ENCODE measurements at places on chromosomes 6 and 20.

GRCh38 chr6:87473419-87473903, 687 bp downstream of the SLC35A1 start:
- DNase-seq: no peak

- DNase-seq: no peak
Observed at GRCh38 chr6:11333132-11333849, 100.8 kb upstream of the NEDD9 start.

DNA sequence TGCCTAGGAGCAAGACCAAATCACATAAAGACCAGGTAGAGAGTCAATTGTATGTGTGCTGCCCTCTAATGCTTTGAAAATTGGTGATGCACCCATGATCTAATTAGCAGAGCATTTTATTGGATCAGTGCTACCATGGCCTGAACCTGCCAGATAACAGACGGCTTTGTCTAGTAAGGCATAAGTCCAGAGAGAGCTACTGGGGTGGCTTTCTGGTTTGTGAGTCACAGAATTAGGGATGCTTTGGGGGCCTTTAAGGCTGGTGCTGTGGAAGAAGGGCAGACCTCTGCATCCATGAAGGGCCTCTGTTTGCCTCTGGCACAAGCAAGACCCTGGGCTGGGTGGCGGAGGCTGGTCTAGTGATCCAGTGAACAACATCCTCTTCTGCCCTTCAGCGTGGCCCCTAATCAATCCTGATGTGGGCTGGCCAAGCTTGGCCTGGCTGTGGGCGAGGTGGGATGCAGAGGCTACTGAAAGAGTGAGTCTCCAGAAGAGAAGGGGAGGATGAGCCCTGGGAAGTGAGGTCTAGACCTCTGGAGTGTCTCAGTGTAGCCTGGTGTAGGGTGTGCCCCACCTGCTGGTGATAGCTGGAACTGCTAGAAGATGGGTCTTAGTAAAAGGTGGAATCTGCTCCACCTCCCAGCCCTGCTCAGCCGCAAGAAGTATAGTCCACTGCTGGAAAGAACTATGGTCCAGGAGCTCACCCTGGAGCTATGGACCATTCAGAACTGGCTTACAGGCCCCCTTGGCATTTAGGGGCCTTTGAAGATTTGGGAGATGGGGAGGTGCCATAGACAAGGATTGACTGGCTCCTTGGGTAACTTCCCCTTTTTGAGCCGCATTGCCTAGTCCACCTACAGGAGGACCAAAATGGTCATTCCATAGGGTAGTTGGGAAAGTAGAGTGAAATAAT, 36.7 kb upstream of the AAR2 start:
- peak; percentile 79 for DNase-seq

DNA sequence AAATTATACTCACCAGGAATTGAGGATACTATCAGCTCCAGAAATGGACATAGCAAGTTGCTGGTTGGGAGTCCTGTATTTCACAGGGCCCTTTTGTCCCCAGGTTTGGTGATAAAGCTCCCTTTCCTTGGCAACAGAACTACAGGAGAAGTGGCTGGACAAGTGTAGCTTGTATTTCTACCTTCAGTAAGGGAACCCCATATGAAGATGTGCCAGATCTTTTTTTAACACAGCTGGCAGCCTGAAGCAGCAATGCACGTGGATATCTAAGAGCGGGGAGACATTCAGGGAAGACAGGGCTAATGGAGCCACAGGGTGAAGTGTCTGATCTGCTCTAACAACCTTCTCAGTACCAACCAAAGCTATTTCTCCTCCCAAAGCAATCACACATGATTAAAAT, 373.9 kb upstream of the ID4 start:
- DNase-seq: no peak

DNA sequence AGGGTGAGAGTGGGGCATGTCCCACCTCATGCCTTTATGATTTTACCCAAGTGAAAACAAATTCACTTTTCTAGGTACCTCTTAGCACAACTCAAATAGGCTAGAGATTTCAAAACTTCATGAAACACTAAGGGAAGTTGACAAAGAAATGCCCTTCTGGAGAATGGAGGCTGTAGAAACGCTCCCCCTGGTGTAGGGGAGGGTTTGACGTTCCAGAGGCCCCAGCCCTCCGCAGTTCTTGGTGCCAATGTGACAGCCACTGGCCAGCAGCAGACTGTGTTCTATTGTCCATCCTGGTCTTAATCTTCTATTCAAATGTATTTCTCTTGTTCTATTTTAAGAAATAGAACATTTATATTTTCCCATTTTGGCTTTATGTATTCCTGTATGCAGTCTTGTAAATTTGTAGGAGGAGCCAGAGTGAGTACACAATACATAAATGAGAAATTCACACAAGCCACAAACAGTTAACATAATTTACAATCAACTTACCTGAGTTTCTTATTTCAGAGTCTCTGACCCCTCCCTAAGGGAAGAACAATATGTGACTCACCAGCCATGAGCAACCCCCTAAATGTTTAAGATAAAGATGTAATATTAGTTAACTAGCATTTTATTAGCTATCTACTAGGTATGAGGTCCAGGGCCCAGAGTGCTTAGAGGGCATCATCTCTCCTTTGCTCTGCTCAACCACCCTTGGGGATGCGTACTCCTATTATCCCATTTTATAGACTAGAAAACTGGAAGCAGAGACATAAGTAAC, 8.8 kb upstream of the MUC21 start:
- DNase-seq: no peak

- no peak for DNase-seq
Observed at GRCh38 chr6:89840538-89840937, 10.9 kb downstream of the CASP8AP2 start.

DNA sequence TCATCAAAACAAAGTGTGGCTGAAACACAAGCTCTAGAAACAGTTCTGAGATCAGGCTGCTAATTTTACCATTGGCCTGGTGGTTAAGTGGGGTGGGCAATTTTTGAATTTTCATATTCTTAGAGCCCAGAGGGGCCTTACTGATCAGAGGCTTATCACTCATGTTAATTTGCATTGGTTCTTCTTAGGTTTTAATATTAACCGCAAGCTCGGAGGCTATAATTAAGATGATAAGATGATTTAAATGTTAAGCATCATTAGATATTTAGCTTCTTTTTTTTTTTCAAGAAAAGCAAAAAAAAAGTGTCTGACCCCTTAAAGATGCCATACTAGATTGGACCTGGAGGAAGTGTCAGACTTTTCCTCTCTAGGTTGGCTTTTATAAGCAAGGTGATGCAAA, 8.4 kb upstream of the POPDC3 start:
- DNase-seq: no peak

GRCh38 chr6:41470029-41470330, 76.2 kb upstream of the FOXP4 start:
- DNase-seq: no peak

GRCh38 chr6:43170417-43170930, 595 bp upstream of the SRF start:
- DNase-seq: peak; percentile 85

GRCh38 chr20:1632178-1632577, 12.4 kb upstream of the SIRPB1 start:
- no peak for DNase-seq

DNA sequence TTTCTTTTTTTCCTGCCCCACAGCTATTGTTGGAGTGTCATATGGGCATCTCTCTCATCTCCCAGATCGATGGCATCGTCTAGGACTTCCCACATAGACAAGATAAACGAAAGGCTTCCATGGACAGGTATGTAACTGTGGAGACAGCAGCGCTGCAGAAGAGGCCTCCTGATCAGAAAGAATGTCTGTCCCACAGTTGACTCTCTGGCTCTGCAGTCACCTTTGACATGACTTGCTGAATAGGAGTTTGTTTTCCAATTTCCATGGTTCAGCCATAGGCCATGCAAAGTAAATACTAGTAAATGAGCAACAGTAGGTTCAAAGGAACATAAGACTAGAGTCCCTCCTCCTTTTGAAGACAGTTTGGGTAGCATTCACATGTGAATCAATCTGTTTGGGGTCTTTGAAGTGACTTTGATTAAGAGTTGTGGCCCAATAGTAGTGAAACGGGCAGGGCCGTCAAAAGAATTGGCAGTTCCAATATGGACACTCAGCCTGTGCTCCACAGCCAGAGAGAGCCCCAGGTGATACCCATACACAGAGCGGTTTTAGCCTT, 134.7 kb upstream of the IFNGR1 start:
- peak; percentile 58 for DNase-seq

DNA sequence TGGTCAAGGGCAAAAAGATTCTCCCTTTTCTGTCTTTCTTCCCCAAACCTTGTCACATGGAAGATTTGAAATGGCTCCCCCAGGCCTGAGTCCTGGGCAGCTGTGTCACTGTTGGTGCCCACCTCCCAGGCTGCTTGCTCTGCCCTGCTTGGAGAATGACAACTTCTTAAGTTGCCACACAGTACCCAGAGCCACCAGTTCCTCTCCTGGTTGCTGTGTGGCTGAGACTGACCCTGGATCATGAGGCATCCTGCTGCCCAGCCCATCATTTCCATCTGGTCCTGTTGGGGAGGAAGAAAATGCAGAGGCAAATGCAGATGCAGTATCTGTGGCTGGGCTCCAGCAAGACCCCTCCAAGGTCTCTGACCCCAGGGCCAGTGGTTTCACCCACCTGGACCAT, 113.7 kb downstream of the PHACTR3 start:
- no peak for DNase-seq

GRCh38 chr6:104325341-104326172, 534.2 kb downstream of the HACE1 start:
- DNase-seq: no peak

DNA sequence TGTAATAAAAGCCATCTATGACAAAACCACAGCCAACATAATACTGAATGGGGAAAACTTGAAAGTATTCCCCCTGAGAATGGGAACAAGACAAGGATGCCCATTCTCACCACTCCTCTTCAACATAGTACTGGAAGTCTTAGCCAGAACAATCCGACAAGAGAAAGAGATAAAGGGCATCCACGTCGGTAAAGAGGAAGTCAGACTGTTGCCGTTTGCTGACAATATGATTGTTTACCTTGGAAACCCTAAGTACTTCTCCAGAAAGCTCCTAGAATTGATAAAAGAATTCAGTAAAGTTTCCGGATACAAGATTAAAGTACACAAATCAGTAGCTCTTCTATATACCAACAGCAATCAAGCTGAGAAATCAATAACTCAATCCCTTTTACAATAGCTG, 14.0 kb upstream of the RUNX2 start:
- no peak for DNase-seq

GRCh38 chr6:20169119-20169557, 43.1 kb downstream of the MBOAT1 start:
- DNase-seq: peak; percentile 76

DNA sequence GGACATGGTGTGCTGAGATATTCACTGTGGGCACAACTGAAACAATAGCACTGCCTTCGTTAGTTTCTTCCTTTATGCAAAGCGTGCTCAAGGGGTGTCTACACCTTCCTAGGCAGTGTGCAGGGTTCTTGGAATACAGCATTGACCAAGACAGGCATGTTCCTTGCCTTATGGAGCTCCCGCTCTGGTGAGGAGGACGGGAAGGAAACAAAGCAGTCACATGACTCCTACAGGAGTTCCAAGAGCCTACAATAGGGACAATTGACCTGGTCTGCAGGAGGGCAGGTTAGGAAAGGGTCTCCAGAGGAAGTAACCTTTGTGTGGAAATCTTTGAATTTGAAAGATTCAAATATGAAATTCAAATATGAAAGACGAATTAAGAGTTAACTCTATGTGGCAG, 25.8 kb upstream of the SIRPB2 start:
- DNase-seq: no peak

DNA sequence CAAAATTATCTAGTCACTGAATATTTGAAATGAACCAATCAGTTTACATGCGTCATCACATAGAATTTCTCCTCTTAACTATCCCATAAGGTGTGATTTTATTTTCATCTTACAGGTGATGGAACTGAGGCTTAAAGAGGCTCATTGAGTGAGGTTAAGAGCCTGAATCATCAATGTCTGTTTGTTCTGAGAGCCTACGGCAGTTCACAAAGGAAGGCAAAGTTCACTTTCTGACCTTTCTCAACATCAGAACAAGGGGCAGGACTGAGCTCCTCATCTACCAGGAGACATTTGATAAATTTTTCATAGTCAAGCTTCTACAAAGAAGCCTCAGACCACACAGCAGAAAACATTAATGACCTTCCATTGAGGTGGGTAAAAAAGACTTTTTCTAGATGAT, 54.9 kb upstream of the OLIG3 start:
- DNase-seq: no peak

- DNase-seq: no peak
Observed at GRCh38 chr6:82331031-82331773, 32.4 kb upstream of the TPBG start.

- DNase-seq: no peak
Observed at GRCh38 chr6:168724669-168725570, 283.9 kb downstream of the SMOC2 start.

- no peak for DNase-seq
Observed at GRCh38 chr6:54957698-54958097, 111.1 kb downstream of the FAM83B start.

- peak; percentile 49 for DNase-seq
Observed at GRCh38 chr6:77466055-77466450, 2.8 kb upstream of the HTR1B start.
